ENCODE measurements at places on chromosomes 5 and 9.

DNA sequence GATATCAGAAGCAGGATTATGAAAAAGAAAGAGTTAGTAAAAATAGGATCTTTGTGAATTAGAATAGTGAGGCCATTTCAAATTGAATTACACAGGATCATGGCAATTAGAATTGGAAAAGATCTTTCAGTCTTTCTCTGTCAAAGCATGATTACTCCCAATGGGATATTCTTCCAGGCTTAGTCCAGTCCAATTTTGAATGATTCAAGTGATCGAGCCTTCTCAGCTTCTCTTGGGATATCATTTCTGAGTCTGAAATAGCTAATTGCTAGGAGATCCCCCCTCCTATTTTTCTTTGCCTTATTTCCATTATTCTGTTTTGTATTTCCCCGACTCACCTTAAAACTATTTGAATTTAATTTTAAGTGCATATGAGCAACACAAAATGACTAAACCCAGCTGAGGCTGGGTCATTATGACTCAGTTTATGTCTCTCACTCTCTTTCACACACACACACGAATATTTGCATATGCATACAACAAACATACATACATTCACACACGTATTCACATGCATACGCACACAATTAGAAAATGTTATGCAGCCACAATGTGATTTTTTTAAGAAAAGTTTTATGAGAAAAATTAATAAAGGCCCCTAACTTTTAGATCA, 34.8 kb upstream of the EFNA5 start:
- no peak for DNase-seq

GRCh38 chr5:144017119-144017518, 153.3 kb downstream of the YIPF5 start:
- no peak for DNase-seq

DNA sequence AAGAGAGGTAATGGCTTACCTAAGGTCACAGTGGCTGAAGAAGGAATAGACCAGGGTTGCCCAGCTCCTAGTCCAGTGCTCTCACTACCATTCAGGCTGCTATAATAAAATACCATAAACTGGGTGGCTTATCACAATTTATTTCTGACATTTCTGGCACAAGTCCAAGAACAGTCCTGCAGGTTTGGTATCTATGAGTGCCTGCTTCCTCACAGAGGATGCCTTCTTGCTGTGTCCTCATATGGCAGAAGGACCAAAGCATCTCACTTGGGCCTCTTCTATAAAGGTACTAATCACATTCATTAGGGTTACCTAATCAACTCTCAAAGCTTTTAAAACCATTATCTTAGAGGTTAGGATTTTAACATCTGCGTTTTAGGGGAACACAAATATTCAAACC, 17.2 kb downstream of the STARD4 start:
- DNase-seq, result no peak

DNA sequence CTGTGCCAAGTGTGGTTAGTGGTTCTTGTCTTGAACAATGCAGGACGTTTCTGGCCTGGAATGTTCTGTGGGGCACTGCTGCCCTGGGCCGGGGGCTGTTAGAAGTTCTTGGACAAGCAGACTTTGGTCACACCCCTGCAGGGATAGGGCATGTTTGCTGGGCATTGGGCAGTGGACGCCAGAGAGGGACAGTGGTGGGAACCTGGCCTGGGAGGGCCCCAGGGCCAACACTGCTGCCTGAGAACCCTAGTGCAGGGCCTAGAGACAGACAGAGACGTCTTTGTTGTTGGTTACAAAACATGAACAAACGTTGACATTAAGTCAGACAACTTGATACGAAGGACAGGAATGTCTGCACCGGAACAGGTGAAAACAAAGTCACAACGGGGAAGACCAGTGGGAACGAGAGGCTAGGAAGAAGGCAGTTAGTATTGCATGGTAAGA, 57.0 kb downstream of the WNK2 start:
- no peak for DNase-seq

DNA sequence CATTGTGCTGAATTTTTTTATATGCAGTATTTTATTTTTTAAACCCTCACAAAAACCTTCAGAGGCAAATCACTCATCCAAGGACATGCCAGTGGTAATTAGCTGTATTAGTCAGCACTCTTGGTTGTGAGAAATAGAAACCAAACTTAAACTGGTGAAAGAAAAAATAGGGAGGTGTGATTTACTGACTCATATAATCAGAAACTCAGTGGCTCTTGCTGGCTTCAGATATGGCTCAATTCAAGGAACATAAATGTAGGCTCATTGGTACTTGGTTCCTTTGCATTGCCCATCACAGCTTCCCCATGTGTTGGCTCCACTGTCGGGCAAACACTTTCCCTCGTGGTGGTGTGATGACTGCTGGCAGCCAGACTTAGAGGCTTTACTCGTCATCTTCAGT, 497.2 kb downstream of the MAT2B start:
- DNase-seq, result no peak

DNA sequence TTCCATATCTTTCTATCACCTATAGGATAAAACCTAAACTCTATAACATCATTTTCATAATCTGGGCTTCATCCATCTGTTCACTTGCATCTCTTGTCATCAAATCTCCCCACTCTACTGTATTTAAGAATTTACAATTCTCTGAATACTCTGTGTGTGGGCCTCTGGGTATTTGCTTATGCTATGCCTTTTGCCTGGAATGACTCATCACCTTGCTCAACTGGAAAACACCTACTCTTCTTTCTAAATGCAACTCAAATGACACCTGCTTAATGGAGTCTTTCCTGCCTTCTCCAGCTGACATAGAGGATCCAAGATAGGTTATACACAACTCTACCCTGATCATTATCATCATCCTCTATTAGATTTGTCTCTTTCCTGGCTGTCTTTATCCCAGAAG, 421.7 kb downstream of the SPATA31D1 start:
- DNase-seq, result no peak

DNA sequence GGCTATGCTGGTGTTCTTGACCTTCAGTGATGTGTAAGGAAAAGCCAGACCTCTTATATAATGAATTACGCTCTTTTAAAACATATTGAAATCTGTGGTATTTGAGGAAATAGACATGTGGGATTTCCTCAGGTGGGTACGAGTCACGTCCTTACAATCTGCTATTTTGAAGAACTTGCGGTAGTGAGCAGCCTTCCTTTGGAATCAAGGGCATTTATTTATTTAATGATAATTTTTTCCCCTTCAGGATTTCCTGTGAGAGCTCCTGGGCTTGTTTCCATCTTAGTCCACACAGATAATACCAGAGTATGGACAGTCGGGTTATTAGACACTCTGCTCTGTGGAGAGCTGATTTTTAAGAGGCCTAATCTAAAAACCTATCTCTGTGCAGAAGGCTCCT, 167.9 kb downstream of the ARHGEF28 start:
- no peak for DNase-seq

DNA sequence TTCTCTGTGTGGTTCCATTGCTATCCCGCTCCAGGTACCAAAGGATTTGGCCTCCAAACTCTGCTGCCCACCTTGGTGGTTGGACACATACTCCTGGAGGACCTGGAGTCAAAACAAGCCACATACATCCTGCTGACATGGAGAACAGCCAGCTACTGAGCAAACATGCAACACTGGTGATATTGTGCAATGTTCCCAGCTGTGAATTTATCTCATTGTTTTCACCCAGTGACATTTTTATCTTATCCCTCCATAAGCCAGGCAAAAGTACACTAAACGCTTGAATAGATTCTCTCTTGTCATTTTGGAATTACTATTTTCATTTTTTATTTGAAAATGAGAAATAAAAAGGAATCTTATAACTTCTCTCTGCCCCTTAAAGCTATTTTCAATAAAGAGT, 11.1 kb upstream of the CTSL start:
- peak; percentile 27 for DNase-seq

- DNase-seq, result peak; percentile 43
Measured at GRCh38 chr9:33106827-33107621, 30.6 kb upstream of the SMU1 start.

GRCh38 chr5:104540448-104540847, 977.9 kb upstream of the NUDT12 start:
- peak; percentile 75 for DNase-seq

- DNase-seq, result no peak
Measured at GRCh38 chr5:181242031-181242451, 1.7 kb downstream of the RACK1 start.

DNA sequence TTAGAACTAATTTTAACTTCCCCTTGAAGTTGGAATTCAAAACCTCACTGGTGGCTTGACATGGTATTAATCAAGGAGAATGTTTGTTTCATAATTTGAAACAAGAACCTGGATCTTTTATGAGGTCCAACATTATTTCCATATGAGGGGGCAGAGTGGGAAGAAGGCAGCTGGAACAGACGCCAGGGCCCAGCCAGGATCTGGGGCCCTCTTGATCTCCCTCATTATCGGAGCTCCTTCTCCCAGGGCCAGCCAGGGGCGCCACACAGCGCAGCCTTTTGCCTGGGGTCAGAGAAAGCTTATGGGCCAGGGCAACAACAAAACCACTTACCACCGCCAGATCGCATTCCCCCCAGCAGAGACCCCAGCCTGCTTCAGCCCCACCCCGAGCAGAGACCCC, 27.1 kb upstream of the NKD2 start:
- DNase-seq, result peak; percentile 60

- DNase-seq, result no peak
Measured at GRCh38 chr9:98010445-98010844, 27.3 kb downstream of the ANP32B start.

- DNase-seq, result no peak
Measured at GRCh38 chr5:176436656-176437055, 11.5 kb upstream of the FAF2 start.

DNA sequence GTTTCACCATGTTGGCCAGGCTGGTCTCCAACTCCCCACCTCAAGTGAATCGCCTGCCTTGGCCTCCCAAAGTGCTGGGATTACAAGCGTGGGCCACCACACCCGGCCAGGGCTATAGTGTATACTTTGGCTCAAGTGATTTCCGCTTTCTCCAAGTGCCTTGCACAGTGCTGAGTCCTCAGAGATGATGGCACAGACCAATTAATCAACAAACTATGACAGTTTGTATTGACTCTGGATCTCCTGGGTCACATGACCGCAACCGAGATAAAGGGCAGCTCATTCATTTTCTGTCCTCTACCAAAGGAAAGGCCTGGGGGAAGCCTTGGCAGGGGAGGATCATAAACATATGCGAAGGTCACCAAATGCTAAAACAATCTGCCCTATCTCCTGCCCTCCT, 11.4 kb upstream of the LARP1 start:
- DNase-seq, result no peak

GRCh38 chr9:122192261-122192875, 32.7 kb downstream of the MORN5 start:
- DNase-seq, result no peak

DNA sequence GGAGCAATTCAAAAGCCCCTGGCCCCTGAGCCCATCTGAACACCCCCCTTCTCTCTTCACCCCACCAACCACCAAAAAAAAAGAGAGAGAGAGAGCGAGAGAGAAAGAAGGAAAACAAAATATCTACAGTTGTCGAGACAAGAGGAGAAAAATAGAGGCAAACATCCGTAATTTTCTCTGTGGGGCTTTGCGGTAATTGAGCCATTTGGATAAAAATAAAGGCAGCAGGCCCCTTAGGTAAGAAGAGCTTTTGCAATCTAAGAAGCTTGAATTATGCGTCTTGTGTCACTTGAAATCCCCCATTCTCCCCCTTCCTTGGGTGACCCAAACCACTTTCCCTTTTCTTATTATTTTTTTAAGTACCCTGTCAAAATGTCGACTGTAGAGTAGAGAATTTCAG, 35.5 kb upstream of the FUBP3 start:
- no peak for DNase-seq

DNA sequence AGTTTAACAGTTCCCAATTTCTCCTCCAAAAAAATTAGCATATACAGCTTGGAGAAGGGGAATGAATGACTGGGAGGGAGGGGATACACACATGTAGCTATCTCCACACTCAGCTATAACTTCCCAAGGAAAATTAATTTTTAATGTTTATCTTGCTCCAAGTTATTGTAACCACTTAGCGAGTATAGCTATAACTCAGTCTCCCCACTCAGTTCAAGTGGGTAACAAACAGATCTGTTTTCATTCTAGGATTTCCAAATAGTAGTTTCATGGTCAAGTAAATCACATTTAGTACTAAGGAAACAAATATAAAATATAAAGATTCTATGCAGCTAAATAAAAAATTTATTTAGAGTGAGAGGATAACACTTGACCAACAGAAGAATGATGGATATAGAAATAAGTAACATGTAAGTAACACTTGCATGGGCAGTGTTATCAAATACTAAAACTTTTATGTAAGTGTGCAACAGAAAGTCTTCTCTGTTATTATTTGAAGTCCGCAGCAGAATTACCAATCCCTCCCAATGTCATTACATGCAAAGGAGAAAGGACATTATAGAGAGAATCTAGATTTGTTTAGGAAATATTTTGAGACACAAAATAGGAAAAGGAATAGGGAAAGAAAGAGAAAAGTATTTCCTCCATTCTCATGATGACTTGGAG, 10.2 kb upstream of the NFIB start:
- DNase-seq, result no peak

- no peak for DNase-seq
Measured at GRCh38 chr9:97934321-97935115, 3.5 kb downstream of the HEMGN start.

DNA sequence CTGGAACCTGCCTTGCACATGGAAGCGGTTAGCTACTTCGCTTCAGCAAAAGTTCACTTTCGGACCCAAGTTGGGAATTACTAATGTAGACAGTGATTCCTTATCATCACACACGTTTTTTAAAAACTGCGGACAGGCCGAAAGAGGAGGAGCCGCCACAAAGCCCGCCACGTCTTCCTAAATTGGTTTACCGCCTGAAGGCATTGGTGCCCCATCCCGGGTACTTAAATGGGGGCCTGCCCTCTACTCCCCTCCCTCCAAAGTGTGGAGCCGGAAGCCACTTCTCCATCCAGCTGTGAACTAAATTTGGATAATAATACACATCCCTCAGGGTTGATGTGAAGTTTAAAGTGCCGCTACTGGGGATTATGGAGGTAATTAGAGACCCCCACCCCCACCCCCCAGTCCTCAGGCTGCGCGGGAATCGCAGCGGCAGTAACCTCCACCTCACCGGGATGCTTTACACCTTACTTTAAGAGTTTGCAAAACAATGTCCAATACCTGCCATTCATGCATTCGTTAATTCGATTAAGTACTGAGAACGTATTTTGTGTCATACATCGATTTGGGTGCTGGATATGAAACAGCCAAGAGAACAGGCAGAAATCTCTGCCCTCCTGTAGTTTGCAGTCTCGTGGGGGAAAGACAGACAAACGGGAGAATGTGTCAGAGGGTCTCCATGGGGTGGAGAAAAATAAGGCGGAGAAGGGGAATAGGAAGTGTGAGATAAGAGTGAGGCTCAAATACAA, 937 bp upstream of the MACROH2A1 start:
- peak; percentile 65 for DNase-seq

- peak; percentile 95 for DNase-seq
Measured at GRCh38 chr9:123929870-123930831, at the start of gene DENND1A. TSS of gene DENND1A (minus strand) at chr9:123930126. CDS start at chr9:123929905, 221 bp downstream.

DNA sequence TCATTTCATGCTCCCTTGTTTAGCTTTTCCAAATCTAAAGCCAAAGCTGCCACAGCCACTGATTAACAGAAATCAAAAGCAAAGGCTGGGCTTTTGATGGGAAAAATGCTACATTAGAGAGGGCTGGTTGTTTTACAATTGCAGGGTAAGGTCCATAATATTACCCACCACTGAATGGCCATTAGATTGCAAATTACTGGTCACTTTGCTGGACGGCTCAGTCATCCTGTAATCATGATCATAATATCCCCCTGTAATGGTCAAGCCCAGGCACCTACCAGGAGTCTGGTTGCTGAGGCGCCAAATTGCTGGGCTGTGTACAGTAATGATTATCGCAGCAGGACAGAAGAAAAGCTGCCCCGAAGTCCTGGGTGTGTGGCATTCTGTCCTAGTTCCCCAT, 286.5 kb downstream of the ZSWIM6 start:
- no peak for DNase-seq
